Liver (tissue), 10 donors: ENCODE measurements at places on chromosomes 3 and 15. TPM values are rescaled to one million over a fixed set of nuclear protein-coding genes. Genes with fewer than 3 reads are reported as not detected.

DNA sequence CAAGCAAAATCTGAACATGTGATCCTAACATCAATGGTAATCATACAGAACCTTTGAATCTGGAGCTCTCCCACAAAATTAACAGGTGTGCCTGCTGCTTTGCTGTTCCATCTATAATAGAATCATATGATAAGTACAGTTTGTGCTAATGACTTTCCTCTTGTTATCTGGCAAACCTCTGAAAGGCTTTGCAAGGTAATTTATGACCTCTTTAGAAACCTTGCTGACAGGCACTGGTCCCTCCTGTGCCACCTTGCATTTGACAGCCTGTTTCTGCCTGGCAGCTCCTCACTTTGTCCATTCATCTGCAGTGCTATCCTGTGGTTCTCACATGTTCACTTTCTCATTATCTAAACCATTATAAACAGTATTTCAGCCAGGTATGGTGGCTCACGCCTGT, 10.2 kb upstream of the HTR3C start:
- DNase-seq = no peak

- DNase-seq = no peak
These were observed 1330.3 kb upstream of the CADM2 start for GRCh38 chr3:83628471-83628870.

The ADPRH gene
- total RNA-seq = 2.7 TPM

The EPHB1 gene
- 0.50 TPM for total RNA-seq

The ZNF80 gene
- not detected for total RNA-seq

The GOLGA8N gene
- 6.8 TPM for total RNA-seq
